ENCODE measurements at places on chromosomes 3 and 15.
A peak's percentile ranks its signal among the peaks of the same experiment; 100 is the strongest.

DNA sequence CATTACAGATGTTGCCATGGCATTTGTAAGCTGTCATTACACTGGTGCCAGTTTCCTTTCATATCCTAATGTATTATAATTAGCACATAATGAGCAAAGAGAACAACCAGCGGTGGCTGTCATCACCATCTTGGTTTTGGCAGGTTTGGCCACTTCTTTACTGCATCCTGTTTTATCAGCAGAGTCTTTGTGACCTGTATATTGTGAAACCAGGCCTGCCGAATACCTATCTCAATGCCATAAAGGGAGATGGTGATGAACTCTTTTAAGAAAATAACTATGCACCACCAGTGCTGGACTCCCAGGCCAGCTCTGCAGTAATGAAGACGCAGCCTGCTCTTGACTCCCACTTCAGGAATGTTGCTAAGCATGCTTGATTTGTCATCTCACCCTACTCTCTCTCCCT is 458.1 kb upstream of the NR2F2 start:
- DNase-seq: no peak

DNA sequence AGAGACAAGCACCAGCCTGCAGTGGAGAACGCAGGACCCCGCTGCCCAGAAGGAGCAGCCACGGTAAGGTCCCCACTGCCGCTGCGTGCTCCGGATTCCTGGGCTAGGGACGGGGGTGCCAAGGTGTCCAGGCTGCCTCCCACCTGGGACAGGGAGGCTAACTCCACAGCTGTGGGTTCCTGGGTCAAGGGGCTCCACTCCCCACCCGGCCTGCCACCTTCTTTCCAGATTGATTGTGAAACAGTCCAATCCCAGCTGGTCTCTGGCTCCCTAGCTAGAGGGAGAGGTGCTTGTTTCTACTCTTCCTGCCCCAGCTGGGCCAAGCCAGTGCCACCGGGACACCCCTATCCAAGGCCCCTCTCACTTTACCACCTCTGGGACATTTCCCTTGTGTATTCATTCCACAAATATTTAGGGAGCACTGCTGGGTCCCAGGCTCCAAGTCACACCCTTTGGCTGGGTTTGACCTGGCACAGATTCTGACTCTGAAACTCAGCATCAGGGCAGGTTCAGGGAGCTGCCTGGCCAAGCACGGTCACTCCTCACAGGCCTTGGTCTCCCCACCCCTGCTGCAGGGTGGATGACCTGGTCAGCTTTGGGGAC is 1.9 kb downstream of the PAK6 start:
- no peak for DNase-seq

DNA sequence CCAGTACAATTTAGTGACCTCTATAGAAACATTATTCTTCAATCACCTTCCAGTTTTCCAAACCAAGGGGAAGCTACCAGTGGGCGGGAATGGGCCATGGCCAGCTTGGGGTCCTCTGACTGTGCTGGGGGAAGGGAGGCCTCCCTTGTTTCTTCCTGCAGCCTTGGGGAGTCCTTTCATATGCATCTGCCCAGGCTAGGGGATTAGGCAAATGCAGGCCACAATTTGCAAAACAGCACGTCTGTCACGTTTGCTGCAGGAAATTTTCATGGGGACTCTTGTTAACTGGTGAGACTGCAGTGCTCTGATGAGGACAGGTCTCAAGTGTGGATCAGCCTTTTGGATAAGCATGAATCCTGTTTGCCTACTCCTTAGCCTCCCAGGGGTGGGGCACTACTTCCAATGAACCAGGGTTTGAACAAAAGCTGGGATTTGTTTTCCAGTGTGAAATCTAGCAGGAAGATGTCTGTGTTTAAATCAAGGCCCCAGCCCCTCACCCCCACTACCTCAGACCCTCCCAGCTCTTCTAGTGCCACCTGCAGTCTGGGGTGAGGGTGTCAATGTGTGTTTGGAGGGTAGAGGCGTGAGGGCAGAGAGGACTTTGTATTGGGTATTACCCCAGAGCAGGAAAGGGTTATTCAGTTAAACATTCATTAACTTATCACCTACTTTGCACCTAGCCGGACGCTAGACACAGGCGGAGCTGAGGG is 219.9 kb downstream of the OPA1 start:
- no peak for DNase-seq

- DNase-seq: peak; percentile 77
Observed at GRCh38 chr3:101193957-101194356, 126.4 kb downstream of the IMPG2 start.

GRCh38 chr3:175150812-175151401 is 291.8 kb downstream of the NAALADL2 start:
- no peak for DNase-seq

- no peak for DNase-seq
Observed at GRCh38 chr3:112860898-112861297, 14.2 kb upstream of the CD200R1L start.

- DNase-seq: no peak
Observed at GRCh38 chr3:44259404-44259803, 17.7 kb downstream of the TOPAZ1 start.

DNA sequence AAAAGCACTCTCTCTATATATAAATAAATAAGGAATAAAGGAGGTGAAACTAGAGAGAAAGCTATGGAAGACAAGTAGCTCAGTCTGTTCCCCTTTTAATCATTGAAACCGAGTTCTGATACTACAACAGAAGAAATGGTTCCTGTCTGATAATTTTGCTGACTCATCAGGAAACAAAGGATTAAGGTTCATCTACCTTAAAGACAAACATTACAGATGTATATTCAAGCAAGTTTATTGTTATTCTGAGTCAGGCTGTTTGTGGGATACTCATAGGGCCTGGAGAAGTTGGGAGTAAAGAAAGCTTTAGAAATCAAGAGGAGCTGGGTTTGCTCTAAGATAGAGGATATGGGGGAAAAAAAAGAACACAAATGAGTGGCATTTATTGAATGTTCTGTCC is 566.0 kb downstream of the ROBO2 start:
- DNase-seq: no peak

- no peak for DNase-seq
Observed at GRCh38 chr3:157285141-157285540, 125.2 kb upstream of the CCNL1 start.

DNA sequence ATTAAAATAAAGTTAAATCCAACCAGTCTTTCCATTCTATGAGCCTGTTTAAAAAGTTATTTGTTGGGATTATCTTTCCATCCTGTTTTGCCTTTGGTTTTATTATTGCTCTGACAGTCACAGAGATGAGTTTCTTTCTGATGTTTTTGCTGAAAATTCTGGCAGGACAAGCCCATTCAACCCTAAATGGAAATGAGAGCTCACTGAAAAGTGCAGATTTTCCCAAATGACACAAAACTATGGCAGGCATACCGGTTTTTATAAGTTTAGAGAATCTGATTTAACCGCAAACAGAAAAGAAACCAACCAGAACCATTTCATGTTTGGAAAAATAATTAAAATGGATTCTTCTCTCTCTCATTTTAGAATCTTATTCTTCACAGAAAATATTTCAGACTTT is 238.1 kb upstream of the SGO1 start:
- no peak for DNase-seq

All from HS-27A (cell line).